Psoas muscle (tissue), 8 donors: ENCODE measurements at places on chromosomes 3 and 15. TPM values are rescaled to one million over a fixed set of nuclear protein-coding genes. Genes with fewer than 3 reads are reported as not detected.

The PTX3 gene
- total RNA-seq: 21.8 TPM

The ARGFX gene
- not detected for total RNA-seq

The ISLR gene
- 2.6 TPM for total RNA-seq

DNA sequence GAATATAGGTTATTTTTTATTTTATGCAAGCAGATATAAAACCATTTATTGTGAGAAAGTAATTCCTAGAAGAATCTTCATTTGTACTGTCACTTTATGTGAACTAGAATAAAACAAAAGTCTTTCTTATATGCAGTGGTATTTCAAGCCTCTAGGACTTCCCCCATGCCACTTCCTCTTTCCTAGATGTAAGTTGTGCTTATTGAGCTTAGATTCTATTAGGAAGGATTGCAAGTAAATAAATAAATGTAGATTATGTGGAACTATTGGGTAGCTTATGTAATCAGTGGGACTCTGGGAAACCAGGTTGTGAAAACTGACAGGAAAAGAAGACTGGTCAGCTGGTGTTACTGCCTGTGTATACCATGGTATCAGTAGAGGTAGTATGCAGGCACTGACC is 169.7 kb downstream of the RSRC1 start:
- no peaks in the 10 kb centered on the region for H3K4me1 ChIP-seq
- no peaks in the 10 kb centered on the region for H3K36me3 ChIP-seq
- DNase-seq: no peak
- H3K4me3 ChIP-seq: no peak overlapping the region
